GM23248 (cell line): ENCODE measurements at places on chromosomes 3 and 15.

DNA sequence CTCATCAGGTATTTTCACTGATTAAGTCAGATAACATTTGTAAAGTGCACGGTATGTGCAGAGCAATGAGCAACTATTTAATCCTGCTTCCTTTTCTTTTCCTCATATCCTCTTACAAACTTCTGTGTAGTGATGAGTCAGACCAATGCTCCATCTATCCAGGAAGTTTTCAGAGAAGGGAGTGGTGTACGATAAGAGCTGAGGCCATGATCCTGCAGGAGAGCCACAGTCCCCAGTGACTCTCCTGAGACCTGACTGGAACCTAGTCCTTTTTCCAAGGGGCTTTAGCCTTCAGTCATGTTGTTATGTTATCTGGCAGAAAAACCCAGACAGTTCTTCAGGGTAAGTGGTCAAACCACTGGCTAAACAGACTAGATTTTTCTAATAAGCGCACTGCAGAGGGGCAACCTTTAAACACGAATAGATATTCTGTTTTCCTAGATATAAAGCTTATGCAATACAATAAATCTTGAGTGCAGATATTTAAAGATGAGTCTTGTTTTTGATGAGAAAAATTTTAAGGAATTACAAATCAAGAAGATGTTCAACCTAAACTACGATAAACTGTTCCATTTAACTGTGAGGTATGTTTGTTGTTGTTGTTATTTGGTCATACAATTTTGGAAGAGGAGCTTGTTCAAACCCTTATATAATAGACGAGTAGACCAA is 110.5 kb upstream of the RAP2B start:
- DNase-seq: peak; percentile 86

- peak; percentile 28 for DNase-seq
Observed at GRCh38 chr15:65233696-65234095, 22.4 kb upstream of the CILP start.

GRCh38 chr3:127074900-127075360 is 92.0 kb downstream of the PLXNA1 start:
- DNase-seq: peak; percentile 92

GRCh38 chr3:153090973-153091372 is 71.1 kb upstream of the RAP2B start:
- DNase-seq: no peak

GRCh38 chr3:174457758-174458157 is 401.4 kb upstream of the NAALADL2 start:
- DNase-seq: no peak

DNA sequence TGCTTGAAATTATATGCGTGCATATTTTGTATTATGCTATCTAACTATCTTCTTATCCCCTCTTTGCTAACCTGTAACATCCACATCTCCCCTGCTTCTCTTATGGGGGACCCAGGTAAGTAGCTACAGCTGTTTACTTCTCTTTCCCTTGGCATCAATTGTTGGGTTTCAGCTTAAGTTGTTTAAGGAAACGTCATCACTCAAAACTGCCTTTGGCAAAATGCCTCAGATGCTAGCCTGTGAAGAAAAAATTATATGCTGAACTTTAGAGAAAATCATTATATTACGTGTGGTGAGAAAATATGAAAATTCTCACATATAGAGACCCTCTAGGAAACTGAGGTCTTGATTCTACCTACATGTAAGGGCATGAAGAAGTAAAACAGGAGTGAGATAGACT is 447.0 kb upstream of the NECTIN3 start:
- DNase-seq: no peak

- DNase-seq: peak; percentile 63
Observed at GRCh38 chr15:75030023-75030413, 6.6 kb downstream of the PPCDC start.

DNA sequence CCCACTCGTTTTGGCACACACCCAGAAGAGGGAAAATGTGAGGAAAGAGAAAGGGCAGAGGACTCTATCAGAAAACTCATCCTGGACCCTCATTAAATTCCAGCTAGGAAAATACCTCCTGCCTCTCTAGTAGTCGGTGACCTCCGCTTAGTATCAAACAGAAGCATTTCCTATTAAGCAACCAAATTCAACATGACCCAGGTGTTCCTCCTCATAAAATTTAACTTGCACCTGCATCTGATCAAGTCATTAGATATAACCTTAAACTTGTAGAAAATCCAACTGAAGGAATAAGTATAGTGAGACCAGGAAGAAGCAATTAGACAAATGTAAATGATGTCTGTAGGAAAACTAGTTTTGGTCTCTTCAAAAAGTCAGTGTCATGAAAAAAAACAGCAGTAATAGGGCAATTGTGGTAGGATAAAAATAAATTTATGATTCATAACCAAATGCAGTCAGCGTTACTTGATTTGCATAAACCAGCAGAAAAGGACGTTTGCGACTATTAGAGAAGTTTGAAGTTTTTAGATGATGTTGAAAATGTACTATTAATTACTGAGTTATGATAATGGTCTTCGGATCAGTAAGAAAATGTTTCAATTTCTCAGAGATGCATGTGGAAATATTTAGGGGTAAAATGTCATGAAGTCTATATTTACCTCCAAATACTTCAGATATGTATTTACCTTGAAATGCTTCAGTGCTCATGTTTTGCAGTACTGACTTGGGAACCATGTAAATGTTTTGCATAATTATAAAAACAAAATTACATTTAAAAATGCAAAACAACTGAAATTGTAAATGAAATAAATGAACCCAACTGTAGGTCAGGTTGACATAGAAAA is 44.6 kb downstream of the LDHAL6B start:
- no peak for DNase-seq

- DNase-seq: no peak
Observed at GRCh38 chr15:60124460-60125070, 120.5 kb downstream of the FOXB1 start.

- peak; percentile 13 for DNase-seq
Observed at GRCh38 chr15:69557707-69558409, 105.2 kb downstream of the RPLP1 start.

- DNase-seq: no peak
Observed at GRCh38 chr3:173092038-173092437, 49.0 kb downstream of the SPATA16 start.

GRCh38 chr3:138812806-138813205 is 21.9 kb downstream of the PIK3CB start:
- DNase-seq: peak; percentile 25

DNA sequence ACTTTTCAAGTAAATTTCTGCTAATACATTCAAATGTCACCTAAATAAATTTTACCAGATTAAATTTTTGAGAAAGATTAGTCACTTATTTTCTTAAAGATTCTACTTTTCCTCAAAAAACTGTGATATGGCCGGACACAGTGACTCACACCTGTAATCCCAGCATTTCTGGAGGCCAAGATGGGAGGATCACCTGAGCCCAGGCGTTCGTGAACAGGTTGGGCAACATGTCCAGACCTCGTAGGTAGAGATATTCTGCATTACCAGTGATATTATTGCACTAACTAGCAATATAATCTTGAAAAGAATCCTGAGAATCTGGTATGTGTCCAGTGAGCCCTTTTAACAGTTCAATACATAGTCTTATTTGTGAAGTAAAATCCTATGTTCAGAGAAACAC is 61.7 kb downstream of the CBLB start:
- DNase-seq: no peak

DNA sequence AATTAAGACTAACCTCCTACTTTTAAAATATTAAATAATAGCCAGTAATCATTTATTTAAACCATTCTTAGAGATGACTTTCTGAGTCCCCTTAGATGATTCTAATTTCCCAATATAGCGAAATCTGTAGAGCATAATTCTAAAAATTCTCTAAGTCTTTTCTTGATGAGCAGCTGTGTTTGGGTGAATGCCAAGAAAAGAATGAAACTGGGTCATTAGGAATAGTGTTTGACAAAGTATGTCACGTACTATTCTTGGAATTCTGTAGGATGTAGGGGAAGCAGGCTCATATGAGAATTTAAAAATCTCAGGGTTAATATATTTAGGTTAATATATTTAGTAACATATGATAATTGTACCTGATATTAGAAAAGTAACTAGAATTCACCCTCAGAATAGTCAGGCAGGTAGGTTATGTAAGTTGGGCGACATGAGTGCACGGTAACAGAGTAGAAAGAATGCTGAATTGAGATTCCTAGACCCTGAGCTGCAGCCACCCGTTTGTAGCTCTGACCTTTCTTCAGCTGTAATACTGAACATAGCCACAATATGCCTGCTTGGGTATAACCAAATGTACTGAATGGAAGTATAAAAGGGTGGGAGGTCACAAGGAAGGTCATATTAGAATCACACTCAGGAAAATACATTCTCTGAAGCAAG is 524.3 kb downstream of the UNC13C start:
- no peak for DNase-seq

DNA sequence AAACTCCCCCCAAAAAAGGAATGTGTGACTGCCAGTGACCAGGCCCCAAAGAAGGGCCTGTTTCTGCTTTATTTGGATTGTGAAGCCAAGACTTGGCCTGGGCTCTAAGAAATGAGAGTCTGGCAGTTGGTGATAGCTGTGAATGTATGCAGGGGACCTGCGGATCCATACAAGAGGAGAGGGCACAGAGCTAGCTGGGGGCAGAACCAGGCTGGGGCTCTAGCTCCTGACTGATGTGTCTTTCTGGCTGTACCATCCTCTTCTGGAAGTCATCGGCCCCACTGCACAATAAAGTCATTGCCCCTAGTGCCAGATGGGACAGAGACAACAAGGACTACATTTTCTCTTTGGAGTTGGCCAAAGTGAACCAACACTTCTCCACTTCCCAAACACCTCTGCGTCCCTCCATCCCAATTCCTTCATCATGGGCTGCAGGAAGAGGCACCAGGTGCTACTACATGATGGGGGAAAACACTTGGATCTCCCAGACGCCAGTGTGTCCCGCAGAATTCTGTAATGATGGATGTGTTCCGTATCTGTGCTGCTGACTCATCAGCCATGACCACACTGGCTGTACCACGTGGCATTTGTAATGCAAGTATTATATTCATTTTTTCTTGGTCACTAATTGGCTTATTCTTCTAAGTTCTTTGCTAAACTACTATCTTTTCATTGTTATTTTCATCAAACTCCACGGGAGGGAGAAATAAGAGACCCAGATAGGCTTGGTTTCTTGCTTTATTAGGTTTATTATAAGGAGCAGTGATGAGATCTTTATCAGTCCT is 1.7 kb upstream of the PLA2G4F start:
- peak; percentile 88 for DNase-seq

- DNase-seq: no peak
Observed at GRCh38 chr3:56339244-56339643, 129.0 kb downstream of the ERC2 start.

- DNase-seq: no peak
Observed at GRCh38 chr3:94065122-94065521, 2.3 kb downstream of the NSUN3 start.

- DNase-seq: peak; percentile 28
Observed at GRCh38 chr3:33883951-33884561, 85.6 kb downstream of the PDCD6IP start.

GRCh38 chr3:188054541-188054940 is 99.4 kb upstream of the LPP start:
- no peak for DNase-seq

GRCh38 chr15:69725957-69726356 is 273.3 kb downstream of the RPLP1 start:
- no peak for DNase-seq

- no peak for DNase-seq
Observed at GRCh38 chr3:139917226-139917785, 17.7 kb upstream of the CLSTN2 start.

DNA sequence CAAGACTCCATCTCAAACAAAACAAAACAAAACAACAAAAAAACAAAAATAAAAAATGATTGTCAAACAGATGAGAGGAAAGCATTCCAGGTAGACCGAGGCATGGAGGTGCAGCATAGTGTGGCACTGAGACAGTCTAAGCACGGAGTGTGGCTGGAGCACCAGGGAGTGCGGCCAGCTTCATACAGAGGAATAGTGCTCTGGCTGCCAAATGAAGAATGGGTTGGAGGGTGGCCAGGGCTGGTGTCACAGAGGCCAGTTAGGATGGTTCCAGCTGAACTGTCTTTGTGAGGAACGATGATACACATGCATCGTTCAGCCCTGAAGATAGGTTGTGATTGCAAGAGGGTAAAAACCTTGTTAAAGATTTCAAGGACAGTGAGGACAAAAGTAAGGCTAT is 28.3 kb downstream of the MITF start:
- no peak for DNase-seq

DNA sequence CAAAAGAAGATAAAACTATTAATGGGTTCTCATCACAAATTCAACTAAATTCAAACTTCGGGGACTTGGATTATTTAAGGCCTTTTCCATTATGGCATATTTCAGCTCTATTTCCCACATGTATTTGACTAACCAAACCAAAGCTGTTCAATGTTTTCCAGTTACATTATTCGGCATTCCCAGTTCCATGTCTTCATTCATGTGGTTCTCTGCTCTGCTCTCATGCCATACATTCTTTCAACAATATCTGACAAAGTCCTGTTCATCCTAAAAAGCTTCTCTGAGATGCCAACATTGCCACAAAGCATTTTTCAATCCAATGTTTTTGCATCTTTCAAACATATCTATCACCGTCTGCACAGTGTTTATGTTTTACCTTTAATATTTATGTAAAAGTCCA is 141.4 kb downstream of the GREM1 start:
- no peak for DNase-seq

DNA sequence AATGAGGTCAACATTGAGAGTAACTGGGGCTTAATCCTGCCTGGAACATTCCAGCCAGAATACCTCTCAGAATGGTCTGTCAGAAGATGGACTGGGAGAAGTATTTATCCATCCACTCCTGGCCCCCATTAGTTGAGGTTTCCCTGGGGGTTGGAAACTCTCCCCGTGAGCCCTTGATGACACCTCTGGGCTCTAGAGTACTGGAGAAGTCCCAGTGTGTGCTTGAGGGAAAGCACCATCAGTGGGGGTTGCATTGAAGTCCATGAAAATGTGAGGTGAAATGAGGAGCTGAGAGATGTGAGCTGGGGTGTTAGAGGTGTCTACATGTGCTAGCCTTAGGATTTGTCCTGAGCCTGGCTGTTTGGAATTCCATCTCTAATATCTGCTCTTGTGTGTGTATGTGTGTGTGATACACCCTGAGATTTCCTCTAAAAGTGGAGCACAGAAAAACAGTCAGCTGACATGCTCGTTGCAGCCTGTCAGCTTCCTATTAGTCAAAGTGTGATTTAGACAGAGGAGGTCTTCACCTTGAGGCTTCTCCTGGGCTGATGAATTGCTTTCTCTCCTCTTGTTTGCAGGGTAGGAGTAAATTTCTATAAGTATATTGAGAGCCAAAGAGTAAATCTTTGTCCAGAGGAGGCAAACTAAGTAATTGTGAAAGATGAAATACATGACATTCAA is 67.6 kb downstream of the NR1D2 start:
- DNase-seq: no peak

GRCh38 chr3:13195374-13195773 is 122.1 kb upstream of the IQSEC1 start:
- DNase-seq: no peak

DNA sequence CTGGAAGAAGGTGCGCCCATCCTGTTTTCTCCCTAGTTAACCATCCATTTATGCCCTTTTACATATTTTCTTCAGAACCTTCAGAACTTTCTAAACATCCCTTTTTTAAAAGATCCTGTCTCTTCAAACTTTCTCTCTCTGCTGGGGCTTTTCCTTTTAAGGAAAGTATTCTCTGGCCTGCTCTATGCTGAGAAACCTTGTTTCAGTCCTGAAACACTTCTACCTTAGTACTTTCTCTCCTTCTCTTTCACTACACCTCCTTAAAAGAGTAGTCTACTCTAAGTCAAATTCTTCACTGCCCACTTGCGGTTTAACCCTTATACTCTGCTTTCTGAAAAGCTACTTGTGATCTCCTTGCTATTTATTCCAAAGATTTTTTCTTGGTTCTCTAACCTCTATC is 65.6 kb upstream of the SLC12A8 start:
- DNase-seq: no peak

GRCh38 chr15:47603026-47603425 is 114.3 kb upstream of the SEMA6D start:
- peak; percentile 42 for DNase-seq
